ENCODE measurements at places on chromosomes 4 and X.

DNA sequence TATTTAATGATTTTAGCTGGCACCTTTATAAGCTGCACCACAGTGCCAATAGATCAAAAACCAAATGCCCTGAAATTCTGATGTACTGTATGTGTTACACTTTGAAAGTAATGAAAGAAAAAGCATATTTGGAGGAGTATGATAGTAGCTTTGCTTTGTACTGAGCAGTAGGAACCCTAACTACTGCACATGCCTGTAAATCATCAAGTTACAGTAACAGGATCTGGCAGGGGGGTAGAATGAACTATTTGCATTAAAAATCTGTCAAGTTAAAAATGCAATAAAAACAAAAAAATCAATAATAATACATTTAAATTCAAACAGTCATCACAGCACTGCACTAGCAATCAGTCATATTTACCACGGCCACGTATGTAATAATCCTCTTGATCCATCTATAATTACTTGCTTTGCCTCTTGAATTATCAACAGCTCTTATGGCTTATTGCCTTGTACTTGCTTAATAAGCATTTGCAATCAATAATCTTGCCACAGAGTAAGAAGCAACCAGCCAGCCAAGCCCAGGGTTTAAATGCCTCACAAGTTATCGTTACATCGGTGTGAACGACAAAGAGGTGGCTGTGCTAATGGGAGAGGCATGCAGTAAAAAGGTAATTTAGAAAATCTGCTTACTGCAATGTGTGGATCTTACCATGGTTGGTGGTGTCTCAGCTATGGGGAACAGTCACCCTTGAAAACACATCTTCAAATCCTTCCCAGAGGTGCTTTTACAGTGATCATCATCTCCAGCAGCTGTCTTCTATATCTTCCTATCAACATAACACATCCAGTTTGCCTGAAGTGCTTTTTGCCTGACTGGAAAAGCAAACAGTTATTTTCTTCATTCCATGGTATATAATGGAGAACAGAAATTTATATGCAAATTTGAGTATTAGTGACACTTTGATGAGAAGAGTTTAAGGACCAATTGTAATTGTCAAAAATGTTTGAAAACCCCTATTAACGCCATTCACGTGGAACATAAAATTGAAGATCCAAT is 1812.1 kb upstream of the ADGRL3 start:
- DNase-seq, result no peak

DNA sequence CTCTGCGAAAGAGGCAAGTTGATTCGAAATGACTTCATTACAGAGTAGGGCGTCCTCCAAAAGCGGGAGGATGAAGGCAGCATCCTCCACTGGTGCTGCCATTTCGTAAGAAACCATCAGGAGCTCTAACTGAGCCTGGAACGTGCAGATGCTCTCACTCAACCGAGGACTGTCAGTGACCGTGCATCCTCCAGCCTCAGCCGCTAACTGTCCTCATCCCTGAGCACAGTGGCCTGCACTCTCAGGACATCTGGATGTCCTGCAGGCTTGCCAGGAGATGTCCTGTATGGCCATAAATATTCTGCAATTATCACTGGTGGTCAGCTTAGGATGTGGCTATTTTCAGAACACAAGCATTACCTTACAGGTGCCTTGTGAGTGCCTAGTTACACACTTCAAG is 107.1 kb upstream of the ADRA2C start:
- DNase-seq, result no peak

- DNase-seq, result no peak
Measured at GRCh38 chrX:78075787-78076389, 28.2 kb upstream of the PGK1 start.

- no peak for DNase-seq
Measured at GRCh38 chr4:78809928-78810835, 34.0 kb downstream of the BMP2K start.

GRCh38 chr4:16843831-16844508 is 54.5 kb downstream of the LDB2 start:
- DNase-seq, result no peak

DNA sequence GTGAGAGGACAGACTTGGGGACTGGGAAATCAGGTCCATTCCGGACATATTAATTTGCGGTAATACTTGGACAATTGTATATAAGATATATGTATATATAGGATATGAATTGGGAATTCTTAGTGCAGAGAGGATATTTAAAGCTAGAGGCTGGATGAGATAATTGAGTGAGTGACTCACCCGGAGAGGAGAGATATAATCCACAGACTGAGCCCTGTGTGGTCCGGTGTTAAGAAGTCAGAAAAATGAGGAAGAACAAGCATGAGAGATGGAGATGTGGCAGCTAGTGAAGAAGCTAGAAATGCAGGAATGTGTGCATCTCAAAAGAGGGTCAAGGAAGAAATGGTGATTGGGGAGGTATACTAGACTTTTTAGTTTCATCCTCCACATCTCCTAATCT is 336.2 kb downstream of the SLC7A11 start:
- no peak for DNase-seq

DNA sequence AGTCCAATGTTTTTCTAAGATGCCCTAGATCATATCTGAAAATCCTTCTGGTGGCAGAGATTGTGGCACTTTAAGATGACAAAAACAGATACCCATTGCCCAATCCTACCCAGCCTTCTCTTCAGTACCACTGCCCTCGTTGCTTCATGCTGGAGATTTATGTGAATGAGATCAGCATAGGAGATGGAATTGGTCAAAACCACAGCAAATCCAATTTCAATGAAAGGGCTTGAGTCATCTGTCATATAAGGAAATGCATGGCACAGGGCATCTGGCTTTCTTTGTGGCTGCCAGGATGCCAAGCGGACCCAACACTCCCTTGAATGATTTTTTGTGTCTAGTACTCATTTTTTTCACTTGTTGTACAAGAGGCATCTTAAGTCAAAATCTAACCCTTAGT is 16.8 kb downstream of the AFF2 start:
- DNase-seq, result no peak

DNA sequence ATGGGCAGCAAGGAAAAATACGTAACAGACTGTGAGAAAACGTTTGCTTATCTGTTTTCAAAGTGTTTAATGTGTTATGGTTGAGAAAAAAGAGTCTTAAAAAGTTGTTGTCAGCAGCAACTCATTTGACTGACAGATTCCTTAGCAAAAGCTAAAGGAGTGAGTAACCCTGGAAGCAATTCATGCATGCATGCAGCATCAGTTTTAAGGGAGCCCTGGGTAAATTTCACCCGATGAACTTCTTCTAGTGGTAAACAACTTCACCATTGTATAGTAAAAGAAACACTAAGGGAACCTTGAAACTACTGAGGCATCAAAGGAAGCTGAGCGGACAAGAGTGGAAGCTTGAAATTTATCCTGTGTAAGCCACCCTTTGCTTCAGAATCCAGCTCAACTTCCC is 583.2 kb upstream of the INTU start:
- DNase-seq, result no peak

DNA sequence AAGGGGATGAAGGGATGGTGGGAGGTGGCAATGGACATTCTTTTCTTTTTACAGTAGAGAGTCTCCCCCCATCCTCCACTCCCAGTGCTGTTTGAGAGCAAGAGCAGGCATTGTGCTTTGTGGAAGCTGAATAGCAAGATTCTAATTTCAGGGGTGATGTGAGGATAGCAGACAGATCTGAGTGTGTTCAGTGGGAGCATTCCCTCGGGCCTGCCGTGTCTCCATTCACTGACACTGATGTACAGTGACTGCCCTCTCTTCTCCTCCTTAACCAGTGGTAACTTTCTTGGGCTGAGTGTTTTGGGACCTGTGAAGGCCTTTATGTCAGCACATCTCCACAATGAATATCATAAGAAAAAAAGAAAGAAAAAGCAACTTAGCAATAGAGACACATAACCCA is 396.6 kb upstream of the RPS6KA3 start:
- DNase-seq, result no peak

- DNase-seq, result no peak
Measured at GRCh38 chr4:168999809-169000208, 10.2 kb downstream of the CBR4 start.

GRCh38 chr4:161799710-161800109 is 364.1 kb downstream of the FSTL5 start:
- DNase-seq, result no peak

DNA sequence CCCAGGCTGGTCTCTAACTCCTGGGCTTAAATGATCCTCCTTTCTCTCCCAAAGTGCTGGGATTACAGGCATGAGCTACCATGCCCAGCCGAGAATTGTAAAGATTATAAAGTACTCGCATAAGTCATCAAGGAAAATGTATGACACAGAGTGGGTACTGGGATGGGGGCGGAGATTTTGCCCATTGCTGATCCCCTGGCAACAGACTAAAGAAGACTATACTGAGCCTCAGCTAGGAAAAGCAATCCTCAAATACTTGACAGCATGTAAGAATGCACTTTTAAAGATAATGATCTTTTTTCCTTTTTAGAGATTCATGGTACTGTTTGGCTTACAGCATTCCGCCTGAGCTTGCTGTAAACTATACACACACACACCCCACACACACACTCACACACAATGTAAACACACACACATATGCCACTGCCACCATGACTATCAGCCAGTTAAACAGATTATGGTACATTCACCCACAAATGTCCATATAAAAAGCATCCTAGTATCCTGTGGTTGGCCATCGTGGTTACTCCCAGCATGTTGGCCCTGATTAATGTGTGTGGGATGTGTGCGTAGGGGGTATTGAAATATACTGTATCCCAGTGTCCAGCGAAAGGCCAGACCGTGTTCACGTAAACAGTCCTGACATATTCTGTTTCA is 113.0 kb downstream of the AMELX start:
- no peak for DNase-seq

DNA sequence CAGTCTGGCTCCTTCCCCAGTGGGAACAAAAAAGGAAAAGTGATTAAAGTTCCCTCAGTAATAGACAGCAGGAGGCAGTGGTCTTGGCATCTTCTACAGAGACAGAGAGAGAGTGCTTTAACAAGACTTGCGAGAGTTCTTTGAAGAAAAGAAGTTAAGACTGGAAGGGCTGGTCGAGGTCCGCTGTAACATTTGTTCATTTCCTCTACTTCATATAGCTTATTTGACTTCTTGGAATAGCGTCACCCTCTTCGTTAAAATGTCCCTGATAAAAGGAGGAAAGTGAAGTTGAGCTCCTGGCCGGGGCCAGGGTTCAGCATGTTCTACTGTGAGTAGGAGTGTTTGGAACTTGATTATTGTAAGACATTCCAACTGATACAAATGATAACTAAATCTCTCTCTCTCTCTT is 179.8 kb downstream of the SLIT2 start:
- no peak for DNase-seq

GRCh38 chr4:109554971-109555370 is 5.1 kb upstream of the MCUB start:
- DNase-seq, result no peak

DNA sequence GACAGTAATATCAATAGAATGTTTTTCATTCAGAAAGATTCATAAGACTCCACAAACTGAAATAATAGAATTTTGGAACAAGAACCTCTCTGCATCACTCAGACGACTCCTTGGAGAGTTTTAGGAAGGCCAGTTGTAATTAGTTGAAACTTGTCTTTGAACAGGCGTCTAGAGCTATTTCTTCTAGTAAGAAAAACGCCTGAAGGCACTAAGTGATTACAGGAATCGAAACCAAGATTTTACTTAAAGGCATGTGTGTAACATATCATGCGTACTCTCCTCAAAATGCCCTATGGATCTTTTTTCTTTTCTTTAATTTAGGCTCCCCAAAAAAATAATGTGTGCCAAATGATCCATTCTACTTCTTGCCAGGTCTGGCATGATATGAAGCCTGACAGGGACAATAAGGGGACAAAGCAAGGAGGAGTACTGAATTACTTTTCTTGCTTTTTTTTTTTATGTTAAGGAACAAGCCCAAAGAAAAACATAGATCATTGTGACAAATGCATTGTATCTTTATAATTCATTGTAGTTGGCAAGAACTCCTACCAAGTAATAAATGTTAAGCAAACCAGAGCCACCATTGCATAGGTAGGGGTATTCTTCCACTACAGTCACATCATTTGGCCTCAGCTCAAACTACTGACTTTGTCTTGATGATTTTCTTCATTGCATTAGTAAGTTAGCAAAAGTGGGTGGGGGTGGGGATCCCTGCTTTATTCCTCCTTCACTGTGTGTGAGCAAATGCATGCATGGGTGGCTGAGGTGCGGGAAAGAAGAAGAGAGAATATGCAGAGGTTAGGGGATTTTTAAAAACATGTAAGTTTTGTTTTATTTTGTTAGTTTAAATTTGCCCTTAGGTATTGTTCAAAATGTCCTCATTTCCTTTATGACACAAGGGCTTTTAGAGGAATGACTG is 79.9 kb upstream of the ATOH1 start:
- DNase-seq, result no peak

DNA sequence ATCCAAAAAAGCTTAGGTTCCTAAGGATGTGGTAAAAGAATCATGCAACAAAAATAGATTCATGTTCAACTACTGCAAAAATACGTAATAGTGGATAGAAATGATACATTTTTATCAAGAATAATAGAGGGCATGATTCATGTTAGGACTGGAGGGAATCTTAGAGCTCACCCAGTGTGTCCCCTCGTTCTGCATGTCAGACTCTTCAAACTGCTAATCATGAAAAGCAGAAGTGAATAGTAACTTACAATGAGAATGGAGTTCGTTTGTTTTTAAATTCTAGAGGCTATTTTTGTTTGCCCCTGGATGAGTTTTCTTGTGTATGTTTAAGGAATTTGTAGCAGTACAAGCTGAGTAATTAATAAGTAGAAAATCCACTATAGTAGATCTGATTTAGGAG is 79.4 kb downstream of the MSL3 start:
- DNase-seq, result no peak

DNA sequence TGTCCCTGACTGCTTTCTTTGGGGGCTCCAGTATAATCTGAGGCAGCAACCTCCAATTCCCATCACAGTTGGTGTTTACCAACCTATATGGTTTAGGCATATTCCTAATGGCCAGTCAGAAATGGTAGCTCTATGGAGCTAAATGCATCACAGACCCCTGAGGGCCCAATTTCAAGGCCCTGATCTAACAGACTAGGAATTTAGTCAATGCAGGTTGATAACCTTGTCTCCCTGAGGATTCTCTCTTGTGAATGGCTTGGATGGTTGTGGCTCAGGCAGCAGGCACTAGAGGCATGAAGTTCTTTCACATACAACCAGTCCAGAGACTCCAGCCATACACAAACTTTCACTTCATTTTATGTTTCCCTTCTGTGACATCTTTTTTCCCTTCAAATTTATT is 59.4 kb downstream of the TMPRSS11F start:
- no peak for DNase-seq

- no peak for DNase-seq
Measured at GRCh38 chrX:50115973-50116372, 84.8 kb downstream of the AKAP4 start.

Measured in spleen (tissue), 13 donors.